Activated CD4-positive, alpha-beta T cell treated with anti-CD3 and anti-CD28 coated beads, Interleukin-2, amount 50 U/mL, for 16 hours (primary cell): ENCODE measurements at places on chromosomes 1 and 21.

DNA sequence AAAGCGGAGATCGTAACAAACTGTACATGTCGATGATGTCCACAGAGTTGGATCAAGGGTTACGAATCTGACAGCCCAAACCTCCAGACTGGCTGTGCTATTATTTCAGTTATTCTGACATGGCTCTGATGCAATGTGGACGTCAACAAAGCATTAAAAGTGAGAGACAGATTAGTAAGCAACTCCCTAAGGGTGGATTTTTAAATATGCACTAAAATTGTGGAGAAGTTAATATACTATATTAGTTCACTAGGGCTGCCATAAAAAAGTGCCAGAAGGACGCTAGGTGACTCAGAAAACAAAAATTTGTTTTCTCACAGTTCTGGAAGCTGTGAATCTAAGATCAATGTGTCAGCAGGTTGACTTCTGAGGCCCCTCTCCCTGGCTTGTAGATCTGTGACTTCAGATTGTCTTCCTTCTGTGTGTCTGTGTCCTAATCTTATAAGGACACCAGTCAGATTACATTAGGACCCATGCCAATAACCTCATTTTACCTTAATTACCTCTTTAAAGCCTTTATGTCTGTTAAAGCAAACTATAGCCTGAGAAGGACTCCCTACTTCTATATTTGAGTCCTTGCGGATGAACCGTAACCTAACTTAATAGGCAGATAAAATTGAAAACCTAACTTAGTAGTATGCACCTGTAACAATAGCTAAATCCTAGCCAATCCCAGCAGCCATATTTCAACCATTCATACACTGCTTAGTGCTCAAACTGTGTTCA, 66.0 kb upstream of the BACH1 start:
- DNase-seq: no peak

DNA sequence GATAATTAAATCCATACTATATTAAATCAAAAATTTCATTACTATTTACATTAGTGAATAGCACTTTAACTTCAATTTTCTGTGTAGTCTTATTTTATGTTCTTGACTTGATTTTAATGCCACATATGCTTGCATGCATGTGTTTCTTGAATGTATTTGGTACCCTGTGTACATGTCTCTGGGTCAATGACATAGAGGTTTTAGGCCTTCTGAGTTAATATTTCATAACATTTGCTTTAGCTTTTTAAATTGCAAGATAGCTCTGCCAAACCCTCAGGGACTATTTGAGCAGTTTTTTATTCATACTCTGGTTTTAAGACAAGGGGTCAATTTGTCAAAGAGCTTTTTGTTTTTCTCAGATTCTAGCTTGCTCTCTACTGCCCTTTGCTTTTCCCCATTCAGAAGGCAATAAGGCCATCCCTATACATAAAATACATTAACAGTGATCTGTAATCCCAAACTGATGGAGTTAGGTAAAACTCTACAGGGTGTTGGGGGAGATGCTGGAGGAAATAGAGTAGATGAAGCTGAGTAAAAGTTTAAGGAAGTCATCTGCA, 5.0 kb downstream of the MLLT11 start:
- no peak for DNase-seq

DNA sequence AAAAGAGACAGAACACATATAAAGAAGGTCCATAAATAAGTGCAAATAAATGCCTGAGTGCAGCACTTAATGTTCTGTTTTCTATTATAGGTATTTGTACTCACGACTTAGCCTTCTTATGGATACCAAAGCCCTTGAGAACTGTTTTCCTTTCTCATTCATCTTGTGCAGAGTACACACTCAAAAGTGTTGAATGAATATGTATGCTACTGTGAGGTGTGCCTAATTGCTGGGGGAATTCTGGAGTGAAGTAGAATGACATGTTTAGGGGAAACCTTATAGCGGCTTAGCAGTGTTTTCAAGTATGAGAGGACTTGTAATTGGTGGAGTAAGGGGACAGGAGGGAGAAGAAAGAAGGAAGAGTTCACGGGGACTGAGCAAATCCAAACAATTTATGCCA, 157.6 kb downstream of the CACNA1E start:
- DNase-seq: no peak

- peak; percentile 78 for DNase-seq
Measured at GRCh38 chr1:231626535-231626950, at the start of gene DISC1. Gene DISC1, plus strand, starts transcription at chr1:231626790. Its CDS starts 78 bp downstream, at chr1:231626868.

DNA sequence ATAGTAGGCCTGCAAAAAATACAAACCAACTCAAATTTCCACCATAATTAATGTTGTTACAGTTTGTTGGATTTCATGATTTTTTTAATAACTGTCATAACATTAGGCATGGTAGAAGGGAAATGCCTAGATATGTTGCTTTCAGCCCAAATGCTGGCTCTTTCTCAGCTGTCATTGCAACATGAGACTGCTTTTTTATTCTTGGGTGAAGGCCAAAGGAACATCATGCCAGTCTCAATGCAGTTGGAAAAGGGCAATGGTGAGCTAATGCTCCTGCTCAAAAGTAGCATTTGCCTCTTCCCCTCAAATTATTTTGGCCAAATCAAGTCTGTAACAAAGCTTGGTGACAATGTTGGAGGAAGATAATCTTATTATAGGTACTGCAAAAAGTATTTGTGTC, 877.7 kb upstream of the PRMT6 start:
- DNase-seq: no peak

GRCh38 chr1:68221980-68222373, 10.3 kb downstream of the WLS start:
- DNase-seq: no peak

GRCh38 chr1:227315629-227316346, 2.5 kb downstream of the CDC42BPA start:
- no peak for DNase-seq

GRCh38 chr1:204780630-204781029, 90.0 kb upstream of the NFASC start:
- DNase-seq: no peak

GRCh38 chr1:65175171-65176055, 27.4 kb downstream of the AK4 start:
- no peak for DNase-seq

DNA sequence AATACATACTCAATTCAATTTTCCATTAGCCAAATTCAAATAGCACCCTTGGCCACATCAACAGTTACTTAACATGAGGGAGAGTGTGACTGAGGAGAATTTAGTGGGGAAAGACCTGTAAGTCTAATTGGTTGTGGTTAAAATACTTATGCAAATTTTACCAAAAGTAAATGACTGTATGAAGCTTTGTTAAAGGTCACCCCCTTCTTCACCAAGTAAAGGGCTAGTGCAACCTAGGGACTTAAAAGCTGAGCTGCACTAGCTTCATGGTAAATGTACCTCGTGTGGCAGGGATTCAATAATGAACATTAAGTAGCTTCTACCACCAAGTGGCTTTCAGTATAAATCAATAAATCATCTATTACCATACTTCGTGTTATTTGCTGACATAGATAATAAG, 372.0 kb downstream of the NTNG1 start:
- no peak for DNase-seq

- DNase-seq: no peak
Measured at GRCh38 chr1:67648582-67649326, 36.2 kb upstream of the GADD45A start.

- DNase-seq: peak; percentile 14
Measured at GRCh38 chr1:151255381-151255780, 847 bp downstream of the PSMD4 start.

DNA sequence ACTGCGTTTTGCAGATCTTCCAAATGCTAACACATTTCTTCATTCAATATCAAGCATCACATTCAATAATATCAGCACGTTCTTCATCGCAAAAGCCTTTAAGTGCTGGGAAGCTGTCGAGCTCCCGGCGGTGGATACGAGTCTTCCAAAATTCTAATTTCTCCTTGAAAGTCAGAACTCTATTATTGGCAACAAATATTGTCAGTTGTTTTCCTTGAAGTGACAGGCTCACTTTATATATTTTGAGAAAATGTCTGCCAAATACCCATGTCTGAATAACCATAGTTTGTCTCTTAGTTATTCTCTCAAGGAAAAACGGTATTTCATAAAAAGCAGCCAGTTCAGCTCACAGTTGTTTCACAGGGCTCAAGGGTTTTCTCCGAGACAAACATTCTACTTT, 226.2 kb upstream of the C1orf174 start:
- DNase-seq: no peak

DNA sequence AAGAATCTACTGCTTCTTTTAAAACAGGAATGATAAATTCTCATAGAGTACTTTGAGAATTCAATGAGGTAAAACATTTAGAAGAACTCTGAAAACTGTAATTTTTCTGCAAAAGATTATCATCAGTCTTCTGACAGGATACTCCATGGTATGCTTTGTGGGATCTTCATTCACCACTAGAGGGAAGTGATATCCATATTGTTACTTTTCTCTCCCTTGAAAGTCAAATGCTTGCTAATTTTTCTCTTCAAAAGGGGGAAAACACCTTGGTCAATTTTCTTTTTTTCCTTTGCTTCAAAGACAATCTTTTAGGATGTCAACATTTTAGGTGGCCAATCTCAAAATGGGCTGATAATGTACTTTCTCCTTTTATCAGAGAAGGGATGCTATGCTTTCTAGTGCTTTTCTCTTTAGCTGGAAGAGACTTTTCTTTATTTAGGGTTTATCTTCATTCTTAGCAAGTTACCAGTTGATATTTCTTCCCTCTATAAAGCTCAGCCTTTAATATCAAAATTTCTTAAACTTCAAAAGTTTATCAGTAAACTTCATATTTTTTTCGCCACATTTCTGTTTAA, 95.5 kb downstream of the NEGR1 start:
- no peak for DNase-seq

GRCh38 chr1:210942513-210942912, 191.4 kb downstream of the KCNH1 start:
- DNase-seq: no peak

- no peak for DNase-seq
Measured at GRCh38 chr21:30582870-30583269, 7.3 kb downstream of the KRTAP22-2 start.

DNA sequence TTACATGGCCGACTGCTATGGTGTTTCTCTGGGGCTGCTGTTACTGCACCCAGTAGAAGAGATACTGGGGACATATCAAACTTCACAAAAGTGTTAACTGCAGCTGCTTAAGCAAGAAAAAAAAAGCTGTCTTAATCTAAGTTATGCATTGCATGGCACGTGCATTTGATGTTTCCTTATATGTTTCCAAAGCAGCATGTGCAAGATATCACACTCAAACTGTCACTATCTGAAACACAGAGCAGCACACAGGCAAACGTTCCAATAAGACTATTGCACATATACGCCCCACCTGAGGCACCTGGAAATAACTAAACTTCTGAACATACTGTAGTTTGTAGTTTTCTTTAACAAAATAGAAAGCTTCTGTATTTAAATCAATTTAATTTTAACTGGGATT, 671.4 kb upstream of the ADGRL2 start:
- DNase-seq: no peak

GRCh38 chr1:201795066-201795465, 33.9 kb upstream of the IPO9 start:
- DNase-seq: peak; percentile 3

- DNase-seq: no peak
Measured at GRCh38 chr1:212532469-212533147, 76.0 kb upstream of the ATF3 start.

GRCh38 chr21:19489930-19490329, 1086.3 kb upstream of the TMPRSS15 start:
- DNase-seq: no peak

GRCh38 chr1:156281281-156281680, 1.3 kb downstream of the SMG5 start:
- peak; percentile 69 for DNase-seq

DNA sequence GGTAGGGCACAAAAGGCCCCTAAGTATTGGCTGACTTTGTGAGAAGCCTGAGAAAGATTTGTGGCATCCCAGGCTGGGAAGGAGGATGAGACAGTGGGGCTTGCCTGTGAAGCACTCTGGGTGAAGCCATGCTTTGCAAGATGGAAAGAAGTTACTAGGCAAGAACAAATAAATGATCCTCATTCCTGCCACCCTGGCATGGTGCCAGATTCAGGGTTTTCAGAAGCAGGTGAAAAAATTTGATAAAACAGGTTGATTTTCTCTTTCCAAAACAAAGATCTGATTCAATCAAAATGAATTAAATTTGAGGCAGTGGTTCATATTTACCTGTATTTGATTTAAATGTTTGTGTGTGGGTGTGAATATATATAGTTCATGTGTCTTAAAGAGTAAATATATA, 386.9 kb upstream of the PROX1 start:
- no peak for DNase-seq

DNA sequence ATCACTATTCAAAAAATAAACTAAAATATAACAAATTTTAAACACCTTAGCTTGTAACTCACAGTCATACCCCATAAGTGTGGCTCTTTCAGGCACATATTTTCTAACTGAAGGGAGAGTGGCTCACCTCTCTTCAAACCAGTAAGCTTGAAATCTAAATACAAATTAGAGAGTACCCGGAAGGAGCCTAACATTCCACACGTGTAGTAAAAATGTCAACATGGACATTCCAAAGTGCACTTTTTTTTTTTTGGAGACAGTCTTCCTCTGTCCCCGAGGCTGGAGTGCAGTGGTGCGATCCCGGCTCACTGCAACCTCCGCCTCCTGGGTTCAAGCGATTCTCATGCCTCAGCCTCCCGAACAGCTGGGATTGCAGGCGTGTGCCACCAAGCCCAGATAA, 275.6 kb upstream of the ADGRL2 start:
- no peak for DNase-seq

- no peak for DNase-seq
Measured at GRCh38 chr1:199780948-199781670, 246.4 kb upstream of the NR5A2 start.

DNA sequence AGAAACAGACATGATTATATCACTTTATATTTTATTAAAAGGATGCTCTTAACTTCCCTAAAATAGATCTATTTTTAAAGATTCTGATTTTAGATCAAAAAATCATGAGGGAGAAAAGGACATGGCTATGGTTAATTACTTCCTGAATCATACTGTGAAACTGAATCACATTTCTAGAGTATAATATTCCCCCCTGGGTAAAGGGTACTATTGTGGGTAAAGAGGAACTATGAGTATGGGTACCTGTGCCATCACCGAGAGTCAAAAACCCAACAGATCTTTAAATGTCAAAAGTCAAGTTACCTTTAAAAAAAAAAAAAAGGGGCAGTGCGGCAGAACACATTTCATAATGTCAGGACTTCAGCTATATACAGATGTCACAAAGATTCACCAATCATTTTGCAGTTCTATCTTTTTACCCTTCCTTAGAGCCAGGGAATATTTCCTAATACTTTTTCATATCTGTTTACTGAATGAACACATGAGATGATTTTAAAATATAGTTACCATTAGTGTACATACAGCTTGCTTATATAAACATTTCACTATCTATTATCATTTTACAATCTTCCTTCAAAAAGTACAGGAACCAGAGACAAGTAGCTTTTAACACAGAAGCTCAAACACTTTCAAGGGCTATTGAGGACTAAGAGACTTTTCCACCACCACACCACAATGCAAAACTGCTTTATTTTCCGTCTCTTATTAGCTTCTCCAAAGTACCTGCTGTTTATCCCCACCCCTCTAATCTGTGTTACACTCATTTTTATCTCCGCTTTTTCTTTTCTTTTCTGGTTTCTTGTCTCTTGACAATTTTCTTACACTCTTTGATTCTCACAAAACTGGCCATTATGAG, 45.0 kb downstream of the EVI5 start:
- no peak for DNase-seq

GRCh38 chr1:30893776-30894507, 14.6 kb downstream of the SDC3 start:
- DNase-seq: no peak

- no peak for DNase-seq
Measured at GRCh38 chr1:226588484-226588883, 39.9 kb downstream of the STUM start.
